GM06990 (cell line): ENCODE measurements at places on chromosomes 1 and 21.

DNA sequence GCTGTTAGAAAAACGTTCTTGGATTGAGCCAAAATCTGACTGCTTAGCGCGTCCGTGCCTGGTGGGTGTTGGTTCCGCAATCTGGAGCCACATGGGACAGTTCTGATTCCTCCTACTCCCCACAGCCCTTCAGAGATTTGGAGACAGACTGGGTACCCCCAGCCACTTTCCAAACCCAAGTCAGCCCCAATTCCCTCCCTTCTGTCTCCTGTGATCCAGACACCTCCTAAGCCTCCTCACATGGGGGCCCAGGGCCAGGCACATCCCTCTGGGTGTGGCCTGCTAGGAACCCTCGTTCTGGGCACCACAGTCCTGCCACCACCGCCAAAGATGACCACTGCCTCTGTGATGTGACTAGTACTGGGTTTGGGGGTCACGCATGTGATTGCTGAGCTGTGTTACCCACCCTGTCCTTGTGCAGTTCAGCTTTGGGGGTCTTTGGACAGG is 4.8 kb downstream of the PLA2G5 start:
- DNase-seq, result no peak

- no peak for DNase-seq
These were observed 32.9 kb upstream of the RNF187 start for GRCh38 chr1:228454238-228454637.

DNA sequence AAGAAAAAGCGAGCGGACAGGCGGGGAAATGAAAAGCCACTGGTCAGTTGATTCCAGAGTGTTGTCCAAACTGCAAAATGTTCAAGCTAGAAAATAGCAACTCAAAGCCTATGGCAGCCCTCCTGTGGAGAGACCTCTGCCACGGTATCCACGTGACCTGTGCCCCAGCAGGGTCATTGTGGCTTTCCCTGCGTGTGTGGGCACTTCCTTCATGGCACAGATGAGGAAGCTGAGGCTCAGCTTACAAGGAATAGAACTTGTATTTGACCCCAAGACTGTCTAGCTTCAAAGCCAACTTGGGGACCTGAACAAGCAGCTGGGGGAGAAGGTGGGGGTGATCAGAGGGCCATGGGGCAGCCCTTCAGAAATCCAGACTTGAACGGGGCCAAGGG is 15.6 kb upstream of the PLEKHG5 start:
- DNase-seq, result no peak

GRCh38 chr1:41957568-41957967 is 38.8 kb upstream of the HIVEP3 start:
- no peak for DNase-seq

GRCh38 chr1:63327417-63328054 is 5.2 kb downstream of the FOXD3 start:
- no peak for DNase-seq

GRCh38 chr1:182169203-182169602 is 107.7 kb upstream of the ZNF648 start:
- DNase-seq, result no peak

GRCh38 chr1:28449904-28450303 is 55.9 kb upstream of the RCC1 start:
- peak; percentile 28 for DNase-seq

DNA sequence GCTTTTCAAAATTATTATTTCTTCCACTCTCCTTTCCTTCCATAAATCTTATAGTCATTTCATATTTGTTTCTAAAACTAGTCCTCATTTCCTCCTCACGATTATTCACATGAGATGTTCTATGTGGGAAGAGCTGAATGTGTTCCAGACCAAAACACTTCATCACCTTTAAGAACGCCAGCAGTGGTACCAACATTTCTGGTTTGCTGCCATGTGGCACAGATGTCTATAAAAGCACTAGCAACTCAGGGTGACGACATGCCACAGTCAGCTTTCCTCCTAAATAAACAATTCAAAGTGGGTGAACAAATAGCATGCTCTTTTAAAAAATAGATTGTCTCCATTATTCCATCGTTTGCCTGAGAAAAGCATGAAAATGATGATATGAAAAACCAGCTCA is 1217.8 kb upstream of the ADGRL2 start:
- no peak for DNase-seq

DNA sequence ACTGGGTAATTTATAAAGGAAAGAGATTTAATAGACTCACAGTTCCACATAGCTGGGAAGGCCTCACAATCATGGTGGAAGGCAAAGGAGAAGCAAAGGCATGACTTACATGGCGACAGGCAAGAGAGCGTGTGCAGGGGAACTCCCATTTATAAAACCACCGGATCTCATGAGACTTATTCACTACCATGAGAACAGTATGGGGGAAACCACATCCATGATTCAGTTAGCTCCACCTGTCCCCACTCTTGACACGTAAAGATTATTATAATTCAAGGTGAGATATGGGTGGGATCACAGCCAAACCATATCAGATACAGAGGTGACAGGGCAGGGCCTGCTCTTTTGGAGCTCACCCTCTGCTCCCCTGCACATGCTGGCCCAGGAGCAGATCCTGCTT is 31.4 kb upstream of the TMEM61 start:
- DNase-seq, result no peak

DNA sequence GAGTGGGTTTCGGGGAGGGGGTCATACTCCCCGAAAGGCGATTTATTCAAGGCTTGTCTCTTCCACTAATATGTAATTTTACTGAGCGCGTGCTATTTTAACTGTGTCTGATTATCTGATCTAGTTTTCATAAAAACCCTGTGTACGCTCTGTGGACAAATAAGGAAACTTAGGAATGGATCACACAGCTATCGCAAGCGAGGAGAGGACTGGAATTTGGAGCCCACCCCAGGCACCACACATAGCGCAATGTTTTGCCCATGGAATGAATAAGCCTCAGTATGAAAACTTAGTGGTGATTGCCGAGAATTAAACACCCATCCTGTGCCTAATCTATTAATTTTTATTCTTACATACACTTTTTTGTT is 9.8 kb upstream of the RAB42 start:
- no peak for DNase-seq

- DNase-seq, result peak; percentile 10
These were observed 2.4 kb downstream of the CCDC17 start for GRCh38 chr1:45621501-45621836.

GRCh38 chr1:198726455-198726854 is 87.6 kb downstream of the PTPRC start:
- no peak for DNase-seq

- no peak for DNase-seq
These were observed 258.7 kb upstream of the AJAP1 start for GRCh38 chr1:4395676-4396075.

DNA sequence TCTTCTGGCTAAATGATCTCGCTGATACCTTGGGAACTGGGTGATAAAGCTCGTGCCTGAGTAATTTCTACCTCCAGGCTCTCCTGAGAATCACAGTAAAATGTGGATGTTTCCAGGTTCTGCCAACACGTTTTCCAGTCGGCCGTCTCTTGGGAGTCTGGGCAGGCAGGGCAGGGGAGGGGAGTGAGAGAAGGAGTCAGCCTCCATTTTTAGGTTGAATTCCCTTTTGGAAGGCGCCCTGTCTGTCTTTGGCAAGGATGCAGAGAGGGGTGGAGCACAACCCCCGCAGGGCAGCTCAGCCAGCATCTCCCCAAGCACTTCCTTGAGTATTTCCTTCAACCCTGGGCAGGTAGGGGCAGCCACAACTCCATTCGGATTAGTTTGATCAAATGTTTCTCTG is 15.5 kb upstream of the ACTRT2 start:
- DNase-seq, result no peak

- DNase-seq, result no peak
These were observed 19.5 kb upstream of the IGSF21 start for GRCh38 chr1:18088077-18088594.

DNA sequence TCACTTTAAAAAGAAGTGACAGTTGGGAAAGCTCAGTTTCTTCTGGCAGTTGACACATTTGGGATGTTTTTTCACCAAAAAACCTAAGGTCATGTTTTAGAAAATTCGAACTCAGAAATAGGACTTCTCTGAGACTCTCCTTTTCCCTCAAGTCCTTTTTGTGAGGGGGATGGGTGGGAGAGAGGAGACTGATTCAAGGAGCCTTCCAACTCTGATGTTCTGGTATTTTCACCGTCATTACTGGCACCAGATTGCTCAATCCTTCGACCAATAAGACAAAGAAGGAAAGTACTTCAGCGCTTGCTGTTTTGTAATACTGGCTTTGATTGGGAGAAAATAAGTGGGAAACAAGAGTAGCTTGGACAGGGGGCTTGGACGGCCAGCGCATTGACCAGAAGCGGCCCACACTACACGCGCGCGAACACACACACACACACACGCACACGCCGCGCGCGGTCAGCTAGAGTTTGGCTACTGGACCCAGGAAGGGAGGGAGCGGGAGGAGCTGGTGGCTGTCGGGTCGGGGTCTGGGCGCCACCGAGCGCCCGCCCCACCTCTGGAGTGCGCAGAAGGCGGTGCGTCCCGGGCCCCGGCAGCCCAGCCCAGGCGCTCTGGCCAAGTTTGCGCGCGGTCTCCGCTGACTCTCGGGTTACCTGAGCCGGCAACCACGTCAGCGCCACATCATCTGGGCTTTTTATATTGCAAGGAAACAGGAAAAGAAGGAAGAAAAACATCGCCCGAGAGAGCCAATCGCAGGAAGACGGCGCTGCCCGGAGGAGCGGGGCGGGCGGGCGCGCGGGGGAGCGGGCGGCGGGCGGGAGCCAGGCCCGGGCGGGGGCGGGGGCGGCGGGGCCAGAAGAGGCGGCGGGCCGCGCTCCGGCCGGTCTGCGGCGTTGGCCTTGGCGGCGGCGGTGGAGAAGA is at the start of gene KCNK1:
TSS of gene KCNK1 (plus strand) at position 855 of the 921 bp plus-strand sequence. CDS start at position 921, 66 bp downstream.
- DNase-seq, result peak; percentile 32

- no peak for DNase-seq
These were observed 49.2 kb downstream of the VPS13D start for GRCh38 chr1:12279003-12279402.

GRCh38 chr21:25904044-25904695 is 169.4 kb downstream of the GABPA start:
- no peak for DNase-seq

DNA sequence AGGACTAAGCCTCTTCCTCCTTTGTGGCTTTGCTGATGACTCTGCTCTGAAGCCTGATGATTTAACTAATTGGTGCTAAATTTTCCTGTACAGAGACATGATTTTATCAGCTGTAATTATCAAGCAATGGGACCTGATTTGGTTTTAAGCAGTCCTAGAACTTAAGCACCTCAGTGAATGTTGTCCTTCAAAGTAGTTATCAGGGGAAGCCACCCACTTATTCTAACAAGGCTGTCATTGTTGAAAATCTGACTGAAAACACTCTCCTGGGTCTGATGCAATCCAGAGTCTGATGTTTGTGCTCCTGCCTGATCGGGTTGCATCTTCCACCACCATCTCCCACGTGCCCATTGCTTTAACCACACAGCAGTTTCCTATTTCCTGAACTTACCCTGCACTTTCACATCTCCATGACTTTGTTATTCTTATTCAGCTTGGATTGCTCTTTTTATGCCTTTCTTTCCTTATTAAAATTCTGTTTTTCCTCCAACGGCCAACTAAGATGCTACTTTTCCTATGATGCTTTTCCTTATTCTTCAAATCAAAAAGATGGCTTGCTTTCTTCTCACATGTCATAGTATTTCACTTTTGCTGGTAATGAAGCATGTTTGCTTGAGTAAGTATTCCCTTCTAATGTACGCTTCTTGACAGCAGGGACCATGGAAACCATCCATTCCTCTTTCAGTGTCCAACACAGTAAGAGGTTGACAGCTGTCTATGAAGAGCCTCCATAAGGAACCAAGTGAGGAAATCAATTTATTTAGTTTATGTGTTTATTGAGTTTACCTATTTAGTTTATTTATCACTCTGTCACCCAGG is 55.0 kb downstream of the S1PR1 start:
- DNase-seq, result peak; percentile 36

- no peak for DNase-seq
These were observed 81.2 kb upstream of the F3 start for GRCh38 chr1:94622757-94623156.

DNA sequence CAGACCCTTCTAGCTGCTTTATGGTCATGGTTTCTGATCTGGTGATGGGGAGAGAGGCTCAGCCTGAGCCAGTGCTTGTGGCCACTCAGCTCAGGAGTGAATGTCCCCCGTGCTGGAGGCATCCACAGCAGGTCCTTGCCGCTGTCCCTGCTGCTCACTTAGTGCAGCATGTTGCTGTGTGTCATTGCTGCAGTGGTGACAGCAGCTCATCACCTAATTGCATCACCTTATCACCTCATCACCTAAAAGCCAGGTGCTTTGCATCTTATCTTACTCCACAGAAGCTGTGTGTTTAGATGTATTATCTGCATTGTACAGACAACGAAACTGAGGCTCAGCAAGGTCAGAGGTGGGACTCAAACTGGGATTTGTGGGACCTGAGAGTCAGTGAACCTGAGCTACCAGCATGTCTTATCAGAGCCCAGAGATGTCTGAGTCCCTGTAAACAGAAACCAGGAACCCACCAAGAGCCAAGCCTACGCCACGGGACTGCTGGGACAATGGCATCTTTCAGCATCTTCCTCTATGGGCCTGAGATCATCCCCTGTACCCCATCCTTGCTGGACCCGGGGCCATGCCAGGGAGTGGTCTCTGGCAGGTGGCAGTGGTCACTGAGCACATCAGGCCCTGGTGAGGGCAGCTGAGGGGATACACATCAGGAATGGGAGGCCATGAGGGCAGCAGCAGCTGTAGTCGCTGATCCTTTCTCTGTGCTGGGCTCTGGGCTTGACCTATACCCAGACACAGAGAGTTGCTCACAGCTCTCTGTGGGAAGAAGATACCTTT is 6.5 kb downstream of the PODN start:
- DNase-seq, result no peak

GRCh38 chr1:27307874-27308598 is 13.9 kb upstream of the TMEM222 start:
- DNase-seq, result no peak

- no peak for DNase-seq
These were observed 85.2 kb upstream of the RUNX1 start for GRCh38 chr21:35134309-35134708.

DNA sequence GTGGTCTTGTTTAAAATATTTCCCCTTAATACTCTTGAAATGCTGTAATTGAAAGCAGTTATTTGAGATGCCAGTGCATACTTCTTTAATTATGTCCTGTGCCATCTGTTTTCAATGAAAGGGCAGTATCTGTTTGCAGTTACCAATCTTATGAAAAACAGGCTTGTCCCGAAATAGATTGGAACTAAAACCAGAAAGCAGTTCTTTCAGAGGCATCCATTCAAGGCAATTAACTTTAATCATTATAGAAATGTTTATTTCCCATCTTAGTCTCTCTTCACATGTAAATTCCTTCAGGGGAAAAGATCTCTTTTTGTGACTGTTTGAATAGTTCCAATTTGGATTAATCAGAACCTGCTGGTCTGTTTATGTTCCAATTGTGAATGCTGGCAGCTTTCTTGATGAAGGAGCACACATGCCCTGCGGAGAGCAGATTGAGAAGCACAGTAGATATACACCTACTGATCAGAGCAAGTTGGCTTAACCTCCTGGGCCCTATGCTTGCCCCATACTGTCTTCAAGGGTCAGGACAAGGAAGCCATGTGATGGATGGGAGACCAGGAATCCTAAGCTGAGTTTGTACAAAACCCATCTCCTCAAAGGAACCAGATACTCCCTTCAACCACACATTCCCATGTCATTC is 41.6 kb upstream of the MROH9 start:
- no peak for DNase-seq

- no peak for DNase-seq
These were observed 78.3 kb upstream of the MORC3 start for GRCh38 chr21:36241717-36242116.
